MCF 10A (cell line): ENCODE measurements at places on chromosomes 2 and 18. TPM values are rescaled to one million over a fixed set of nuclear protein-coding genes. Genes with fewer than 3 reads are reported as not detected.

DNA sequence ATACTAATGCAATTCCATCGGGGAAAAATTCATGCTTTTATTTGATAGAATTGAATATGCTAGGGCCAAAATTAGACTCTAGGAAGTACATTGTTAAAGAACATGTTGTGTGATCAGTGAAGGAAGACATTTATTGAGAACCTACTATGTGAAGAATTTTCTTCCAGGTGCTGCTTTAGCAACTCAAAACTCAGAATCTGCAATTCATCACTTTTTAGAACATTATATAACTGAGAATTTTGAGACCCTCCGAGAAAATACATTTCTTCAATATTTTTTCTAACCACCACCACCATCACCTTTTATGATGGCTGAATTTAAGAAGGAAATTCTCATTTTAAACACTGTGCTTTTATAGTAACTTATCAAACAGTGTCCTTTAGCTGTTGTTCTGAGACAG, 315.2 kb downstream of the FIGN start:
- no peak for DNase-seq

- no peak for DNase-seq
Observed at GRCh38 chr2:105636109-105636740, 108.5 kb upstream of the NCK2 start.

DNA sequence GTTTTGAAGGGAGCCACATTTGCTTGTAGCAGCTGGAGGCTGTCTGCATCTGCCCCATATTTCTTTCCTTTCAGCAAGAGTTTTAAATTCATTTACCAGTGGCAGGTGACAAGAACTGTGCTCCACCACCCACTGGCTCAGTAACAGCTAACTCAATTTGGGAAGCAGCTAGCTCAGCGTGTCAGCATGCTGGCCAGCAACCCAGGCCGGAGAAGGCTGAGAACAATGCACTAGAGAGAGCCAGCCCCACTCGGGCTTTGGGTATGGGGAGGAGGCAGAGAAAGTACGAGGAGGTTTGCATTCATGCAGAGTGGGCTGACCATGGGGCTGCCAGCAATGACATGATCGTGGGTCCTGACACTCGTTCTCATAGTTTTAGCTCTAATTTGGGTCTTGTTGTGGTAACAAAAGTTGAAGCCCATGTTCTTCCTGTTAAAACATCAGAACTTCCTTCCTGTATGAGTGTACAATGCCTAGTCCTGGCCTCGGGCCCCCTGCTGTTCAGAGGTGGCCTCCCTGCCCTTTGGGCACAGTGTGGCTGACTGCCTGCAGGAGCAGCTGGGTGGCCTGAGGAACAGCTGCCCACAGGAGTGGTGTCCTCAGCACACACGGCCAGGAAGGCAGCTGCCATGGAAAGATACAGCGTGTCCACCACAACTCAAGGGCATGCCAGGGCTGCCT, 23.0 kb downstream of the CDC42EP3 start:
- no peak for DNase-seq

GRCh38 chr2:69565431-69565839, 78.1 kb downstream of the AAK1 start:
- peak; percentile 53 for DNase-seq

The ARHGAP25 gene
- total RNA-seq, result 0.93 TPM in 2 replicates
